Peyer's patch (tissue), 4 donors: ENCODE measurements at places on chromosomes 6 and 20. TPM values are rescaled to one million over a fixed set of nuclear protein-coding genes. Genes with fewer than 3 reads are reported as not detected.

DNA sequence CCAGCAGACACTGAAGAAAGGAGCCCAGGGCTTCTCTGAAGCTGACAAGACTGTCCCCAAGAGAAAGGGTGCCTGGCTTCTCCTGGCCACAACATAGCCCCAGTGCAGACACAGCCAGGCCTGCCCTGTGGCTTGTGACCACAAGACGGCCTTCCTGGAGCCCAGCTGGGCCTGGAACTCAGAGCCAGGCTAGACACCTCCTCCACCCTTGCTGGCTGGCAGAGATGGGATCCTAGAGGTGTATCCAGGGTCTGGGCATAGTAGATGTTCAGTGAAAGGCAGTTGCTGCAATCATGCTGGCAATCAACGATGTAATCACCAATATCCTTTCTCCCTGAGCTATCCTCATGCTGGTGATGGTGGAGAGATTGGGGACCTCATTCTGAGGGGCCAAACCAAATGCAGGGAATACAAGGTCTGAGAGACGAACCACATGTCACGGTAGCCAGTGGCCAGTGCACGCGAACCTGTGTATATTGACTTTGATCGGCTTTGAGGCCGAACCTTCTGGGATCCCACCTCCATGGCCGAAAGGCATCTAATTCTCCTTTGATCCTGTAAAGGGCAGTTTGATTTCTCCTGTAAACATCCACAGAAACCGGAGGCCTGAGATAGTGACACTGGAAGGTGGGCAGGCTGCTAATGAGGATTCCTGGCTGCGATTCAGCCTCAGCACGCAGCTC lies 115.2 kb downstream of the PSMB1 start:
- no peak for DNase-seq

DNA sequence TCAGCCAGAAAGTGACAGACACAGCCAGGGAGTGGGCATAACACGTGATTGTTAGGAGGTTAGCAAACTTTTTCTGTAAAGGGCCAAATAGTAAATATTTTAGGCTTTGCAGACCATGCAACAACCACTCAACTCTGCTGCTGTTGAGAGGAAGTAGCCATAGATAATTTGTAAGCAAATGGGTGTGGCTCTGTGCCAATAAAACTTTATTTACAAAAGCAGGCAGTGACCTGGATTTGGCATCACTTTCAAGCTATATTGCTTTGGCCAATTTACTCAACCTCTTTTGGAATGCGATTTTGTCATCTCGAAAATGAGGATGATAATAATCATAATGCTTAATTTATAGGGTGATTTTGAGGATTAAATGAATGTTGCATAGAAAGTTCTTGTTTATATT lies 152.6 kb downstream of the TSHZ2 start:
- DNase-seq = no peak

DNA sequence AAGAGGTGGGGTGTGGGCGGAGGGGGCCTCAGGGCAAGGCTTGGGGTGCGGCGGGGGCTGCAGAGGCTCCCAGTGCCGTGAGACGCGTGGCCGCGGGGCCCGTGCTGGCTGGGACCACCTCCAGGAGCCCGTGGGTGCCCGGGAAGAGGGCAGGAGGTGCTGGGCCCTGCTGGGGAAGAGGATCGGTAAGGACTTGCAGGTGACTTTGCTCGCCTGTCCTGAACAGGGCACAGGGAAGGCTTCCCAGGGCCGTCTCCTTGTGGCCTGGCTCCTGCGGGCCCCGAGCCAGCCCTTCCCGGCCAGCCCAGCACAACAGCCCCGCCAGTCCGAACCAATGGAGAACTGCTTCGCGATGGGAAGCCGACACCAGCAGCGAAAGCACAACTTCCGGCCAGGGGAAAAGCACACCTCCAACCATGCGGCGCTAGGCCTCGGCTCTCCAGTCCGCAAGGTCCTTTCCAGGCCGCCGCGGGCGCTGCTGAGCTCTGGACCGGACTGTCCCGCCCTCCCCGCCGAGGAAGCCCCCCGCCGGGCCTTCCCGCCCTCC lies 32.3 kb downstream of the IRF4 start:
- no peak for DNase-seq

DNA sequence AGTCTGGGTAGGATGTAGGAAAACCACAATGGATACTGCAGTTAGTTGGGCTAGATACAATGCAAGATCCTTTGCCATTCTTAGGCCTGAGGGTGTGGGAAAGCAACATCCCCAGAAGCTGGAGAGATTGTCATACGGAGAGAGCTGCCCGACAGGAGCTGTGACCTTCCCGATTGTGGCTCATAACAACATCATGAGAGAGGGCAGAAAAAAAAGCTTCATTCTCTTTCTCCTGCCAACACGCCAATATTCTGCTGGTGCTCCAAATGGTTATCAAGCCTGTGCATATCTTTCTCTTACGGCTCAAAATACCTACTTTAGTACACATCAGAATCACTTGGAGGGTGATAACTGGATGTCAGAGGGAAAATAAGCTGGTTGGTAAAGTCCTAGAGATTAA lies 81.1 kb downstream of the IBTK start:
- no peak for DNase-seq

DNA sequence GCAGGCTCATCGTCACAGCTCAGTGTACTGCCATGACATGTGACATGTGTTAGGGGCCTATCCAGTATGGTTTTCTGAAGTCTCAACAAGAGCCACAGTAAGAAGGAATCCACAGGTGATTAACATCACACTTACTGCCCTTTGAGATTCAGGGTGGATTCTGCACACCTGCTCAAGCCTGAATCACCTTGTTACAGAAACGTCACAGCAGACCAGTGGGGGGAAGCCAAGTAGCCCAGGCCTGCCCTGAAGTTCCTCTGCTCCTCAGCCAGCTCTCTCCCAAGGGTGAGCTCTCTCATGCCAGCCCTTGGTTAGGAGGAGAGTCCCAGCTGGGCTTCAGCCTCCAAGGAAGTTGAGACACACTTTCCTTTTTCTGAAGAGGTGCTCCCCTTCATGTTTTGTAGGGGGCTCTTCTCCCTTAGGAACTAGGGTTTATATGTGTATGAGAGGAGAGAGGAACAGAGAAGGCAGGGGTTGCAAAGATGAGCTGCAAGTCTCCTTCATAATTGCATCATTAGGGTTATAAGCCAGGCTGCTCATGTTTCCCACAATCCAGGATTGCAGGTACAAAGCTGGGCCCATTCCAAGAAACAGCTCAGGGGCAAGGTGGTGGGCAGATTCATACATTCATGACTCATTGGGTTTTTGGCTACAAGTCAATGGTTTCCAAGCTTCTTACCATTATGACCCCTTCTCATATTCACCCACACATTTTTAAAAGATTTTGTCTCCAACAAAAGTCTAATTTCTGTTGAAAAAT lies 11.6 kb downstream of the GSS start:
- no peak for DNase-seq

The RBM24 gene
- 0.88 TPM for total RNA-seq

The ERVFRD-1 gene
- total RNA-seq = not detected
